ENCODE measurements at places on chromosomes 6 and 20.

- DNase-seq: peak; percentile 40
Observed at GRCh38 chr6:62298745-62299392, 12.8 kb upstream of the KHDRBS2 start.

DNA sequence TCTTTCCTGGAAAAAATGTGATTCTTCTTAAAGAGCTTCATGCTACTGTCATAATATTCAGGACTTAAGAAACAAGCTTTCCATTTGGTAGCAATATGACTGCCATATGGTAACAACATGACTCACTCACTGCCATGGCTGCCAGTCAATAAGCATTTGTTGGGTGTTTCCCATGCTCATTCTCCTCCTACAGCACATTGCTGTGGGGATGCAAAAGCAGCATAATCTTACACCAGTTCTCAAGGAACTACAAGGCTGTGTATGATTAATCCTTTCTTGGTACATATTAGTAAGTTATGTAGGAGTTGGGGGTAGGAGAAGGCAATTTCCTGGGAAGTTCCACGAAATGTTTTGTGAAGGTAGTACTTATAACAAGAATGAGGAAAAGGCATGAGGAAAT is 76.7 kb downstream of the CEP162 start:
- no peak for DNase-seq

GRCh38 chr6:117684749-117685148 is 9.5 kb downstream of the NUS1 start:
- DNase-seq: no peak

- no peak for DNase-seq
Observed at GRCh38 chr6:143333081-143333480, 117.4 kb downstream of the ADAT2 start.

DNA sequence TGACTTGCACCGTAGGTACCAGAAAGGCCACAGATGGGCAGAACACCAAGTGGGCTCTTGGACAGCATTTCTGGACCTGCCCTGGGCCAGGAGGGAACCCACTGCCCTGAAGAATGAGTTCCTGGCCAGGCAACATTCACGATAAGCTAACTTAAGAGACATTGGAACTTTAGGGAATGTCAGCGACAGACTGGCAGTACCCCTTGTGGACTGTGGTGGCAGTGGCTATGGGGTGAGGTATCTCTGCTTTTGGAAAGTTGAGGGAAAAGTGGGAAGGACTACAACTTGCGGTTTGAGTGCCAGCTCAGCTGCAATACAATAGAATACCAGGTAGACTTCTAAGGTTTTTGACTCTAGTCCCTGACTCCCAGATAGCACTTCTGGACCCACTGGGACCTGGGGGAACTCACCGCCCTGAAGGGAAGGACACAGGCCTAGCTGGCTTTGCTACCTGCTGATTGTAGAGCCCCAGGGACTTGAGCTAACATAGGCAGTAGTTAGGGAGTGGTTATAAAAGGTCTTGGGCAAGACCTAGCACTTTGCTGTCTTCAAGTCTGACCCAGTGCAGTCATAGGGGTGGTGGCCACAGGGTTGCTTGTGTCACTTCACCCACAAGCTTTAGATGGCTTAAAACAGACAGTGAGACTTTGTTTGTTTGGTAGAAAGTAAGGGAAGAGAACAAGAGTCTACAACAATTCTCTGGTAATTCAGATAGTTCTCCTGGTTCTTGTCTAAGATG is 617.6 kb downstream of the COL12A1 start:
- DNase-seq: no peak

DNA sequence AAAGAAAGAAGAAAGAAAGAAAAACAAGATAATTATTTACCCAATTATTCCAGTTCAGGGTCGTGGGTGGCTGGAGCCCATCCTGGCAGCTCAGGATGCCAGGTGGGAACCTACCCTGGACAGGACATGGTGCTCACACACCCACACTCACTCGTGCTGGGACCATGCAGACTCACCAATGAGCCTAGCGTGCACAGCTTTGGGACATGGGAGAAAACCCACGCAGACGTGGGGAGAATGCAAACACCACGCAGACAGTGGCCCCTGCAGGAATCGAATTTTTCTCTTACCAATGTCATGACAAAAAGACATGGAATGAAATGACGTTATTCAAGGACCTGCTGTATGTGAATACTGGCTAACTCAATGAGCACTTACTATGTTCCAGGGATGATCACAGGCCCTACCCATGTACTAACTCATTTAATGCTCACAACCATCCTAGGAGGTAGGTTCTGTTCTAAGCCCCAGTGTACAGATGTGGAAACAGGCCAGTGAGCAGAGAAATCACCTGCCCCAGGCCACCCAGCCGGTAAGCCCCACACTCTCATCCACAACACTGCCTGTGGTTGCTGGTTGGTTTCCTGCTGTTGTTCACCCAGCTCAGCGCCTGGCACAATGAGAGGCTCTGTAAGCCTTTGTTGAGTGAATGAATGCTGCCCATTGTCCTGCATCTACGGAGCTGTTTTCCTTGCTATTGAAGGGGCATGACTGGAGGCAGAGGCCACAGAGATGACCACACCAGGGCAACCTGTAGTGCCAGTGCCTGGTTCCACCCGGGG is 6.8 kb upstream of the PI16 start:
- no peak for DNase-seq

DNA sequence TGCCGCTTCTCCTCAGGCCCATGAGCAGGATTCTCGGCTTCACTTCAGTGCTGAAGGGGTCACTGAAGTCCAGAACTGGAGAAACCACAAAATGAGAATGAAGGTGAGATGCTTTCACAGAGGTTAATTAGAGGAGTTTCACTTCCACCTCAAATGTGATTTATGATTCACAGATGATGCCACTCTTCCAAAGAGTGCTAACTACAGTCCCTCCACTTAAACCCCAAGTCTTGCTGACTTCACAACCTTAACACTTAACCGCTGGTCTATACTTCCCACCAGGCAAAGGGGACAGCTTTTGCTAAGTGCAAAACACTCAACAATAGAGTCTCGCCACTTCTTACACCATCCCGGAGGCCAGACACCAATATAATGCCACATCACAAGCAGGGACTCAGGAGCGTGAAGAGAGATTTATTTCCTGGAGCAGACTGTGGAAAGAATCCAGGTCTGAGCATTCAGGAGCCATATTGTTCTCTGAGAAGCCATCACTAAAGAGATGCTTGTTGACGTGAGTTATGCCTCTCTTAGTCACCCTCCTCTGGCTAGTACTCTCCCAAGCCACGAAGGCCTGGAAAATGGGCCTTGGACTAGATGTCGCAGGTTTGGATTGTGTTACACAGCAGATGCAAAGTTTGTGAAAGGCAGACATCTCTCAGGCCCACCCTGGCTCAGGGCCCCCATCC is 24.4 kb downstream of the RRAGD start:
- DNase-seq: peak; percentile 56

DNA sequence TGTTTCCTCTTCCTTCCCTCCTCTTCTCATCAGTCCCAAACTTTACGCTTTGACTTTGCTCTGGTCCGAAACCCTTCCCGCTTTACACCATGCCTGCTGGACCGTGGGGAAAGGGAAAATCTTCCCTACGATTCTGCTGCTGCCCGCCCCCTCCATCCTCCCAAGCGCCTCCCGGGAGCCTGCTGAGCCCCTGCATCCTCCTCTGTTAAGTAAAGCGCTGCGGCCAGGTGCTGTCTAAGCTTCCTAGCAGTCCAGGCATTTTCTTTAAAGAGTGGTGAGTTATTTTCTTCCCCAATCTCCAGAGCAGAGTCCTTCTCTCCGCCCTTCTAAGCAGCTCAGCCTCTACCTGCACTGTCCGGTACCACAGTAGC is 376.3 kb downstream of the RNGTT start:
- DNase-seq: no peak

DNA sequence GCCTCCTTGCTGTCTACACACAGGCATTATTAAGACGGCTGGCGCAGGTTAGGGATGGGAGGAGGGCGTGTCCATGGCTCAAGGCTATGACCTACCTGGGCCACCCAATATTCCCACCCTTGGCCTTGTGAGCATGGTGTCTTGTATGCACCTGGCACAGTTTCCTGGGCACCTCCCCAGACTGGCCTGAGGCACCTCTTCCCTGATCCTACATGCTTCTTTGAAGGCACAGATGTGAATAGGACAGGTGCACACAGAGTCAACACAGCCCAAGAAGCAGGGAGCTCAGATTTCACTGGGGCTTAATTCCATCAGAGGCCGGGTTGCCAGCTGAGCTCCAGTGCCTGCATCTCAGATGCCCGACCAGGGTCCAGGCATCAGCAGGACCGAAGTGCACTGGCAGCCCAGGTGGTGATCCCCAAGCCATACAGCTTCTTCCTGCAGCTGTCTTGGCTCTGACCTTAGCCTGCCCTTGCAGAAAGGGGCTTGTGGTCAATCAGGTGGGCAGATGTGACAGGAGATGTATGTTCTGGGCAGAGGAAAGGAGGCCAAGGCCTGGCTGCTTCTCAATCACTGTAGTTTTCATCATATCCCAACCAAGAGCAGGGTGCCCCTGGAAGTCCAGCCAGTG is 287.7 kb downstream of the CLIC5 start:
- DNase-seq: no peak

- DNase-seq: peak; percentile 11
Observed at GRCh38 chr6:88114838-88115237, 51.3 kb downstream of the CNR1 start.

GRCh38 chr6:121521164-121521555 is 85.7 kb downstream of the GJA1 start:
- no peak for DNase-seq

DNA sequence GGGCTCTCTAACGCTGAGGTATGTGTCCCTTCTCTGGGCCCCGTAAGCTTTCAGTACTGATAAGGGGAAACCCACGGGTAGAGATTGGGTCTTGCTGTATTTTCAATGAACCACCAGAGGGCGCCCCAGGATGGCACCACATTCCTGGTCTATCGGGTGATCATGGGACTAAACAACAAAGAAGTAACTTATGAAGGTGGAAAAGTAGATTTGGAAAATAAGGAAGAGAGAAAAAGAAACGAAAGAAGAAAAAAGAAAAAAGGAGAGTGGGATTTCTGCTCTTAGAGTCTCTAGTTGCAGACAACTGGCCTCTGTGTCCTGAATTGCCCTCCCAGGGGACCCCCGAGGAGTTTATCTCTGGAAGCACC is 93.8 kb downstream of the GMPR start:
- peak; percentile 88 for DNase-seq

DNA sequence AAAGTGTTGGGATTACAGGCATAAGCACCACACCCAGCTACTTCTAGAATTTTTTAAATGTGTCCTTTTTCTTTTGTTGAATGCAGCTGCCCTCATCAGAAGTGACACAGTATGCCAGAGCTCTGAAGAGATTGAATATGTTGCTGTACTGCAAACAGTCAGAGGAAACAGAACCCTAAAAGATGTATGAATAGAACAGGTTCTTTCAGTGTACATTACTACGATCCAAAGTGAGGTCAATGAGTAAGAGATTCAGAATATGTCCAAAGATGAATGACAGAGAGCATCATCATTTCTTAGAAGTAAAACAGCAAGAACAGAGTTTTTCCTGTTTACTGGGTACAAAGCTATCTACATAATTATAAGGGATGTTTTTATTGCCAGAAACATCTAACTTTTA is 268.5 kb downstream of the NRN1 start:
- no peak for DNase-seq

GRCh38 chr6:169964486-169965180 is 213.2 kb downstream of the ERMARD start:
- no peak for DNase-seq

DNA sequence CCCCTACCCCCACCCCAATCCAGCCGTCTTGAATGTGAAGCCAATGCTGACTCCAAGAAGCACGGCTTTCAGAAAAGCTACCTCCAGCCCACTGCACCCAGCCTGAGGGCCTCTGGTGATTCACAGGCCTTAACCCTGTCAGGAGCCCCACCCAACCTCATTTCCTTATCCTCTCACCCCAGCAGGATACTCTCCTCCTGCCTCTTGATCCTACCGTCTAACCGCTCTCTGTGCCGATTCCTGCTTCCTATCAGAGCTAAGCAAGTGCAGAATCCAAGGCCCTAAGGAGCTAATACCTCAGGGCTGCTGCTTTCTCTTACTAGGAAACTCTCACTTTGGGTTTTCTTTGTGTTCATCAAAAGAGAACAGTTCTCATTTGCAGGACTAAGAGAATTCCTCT is 47.2 kb downstream of the TRERF1 start:
- no peak for DNase-seq

DNA sequence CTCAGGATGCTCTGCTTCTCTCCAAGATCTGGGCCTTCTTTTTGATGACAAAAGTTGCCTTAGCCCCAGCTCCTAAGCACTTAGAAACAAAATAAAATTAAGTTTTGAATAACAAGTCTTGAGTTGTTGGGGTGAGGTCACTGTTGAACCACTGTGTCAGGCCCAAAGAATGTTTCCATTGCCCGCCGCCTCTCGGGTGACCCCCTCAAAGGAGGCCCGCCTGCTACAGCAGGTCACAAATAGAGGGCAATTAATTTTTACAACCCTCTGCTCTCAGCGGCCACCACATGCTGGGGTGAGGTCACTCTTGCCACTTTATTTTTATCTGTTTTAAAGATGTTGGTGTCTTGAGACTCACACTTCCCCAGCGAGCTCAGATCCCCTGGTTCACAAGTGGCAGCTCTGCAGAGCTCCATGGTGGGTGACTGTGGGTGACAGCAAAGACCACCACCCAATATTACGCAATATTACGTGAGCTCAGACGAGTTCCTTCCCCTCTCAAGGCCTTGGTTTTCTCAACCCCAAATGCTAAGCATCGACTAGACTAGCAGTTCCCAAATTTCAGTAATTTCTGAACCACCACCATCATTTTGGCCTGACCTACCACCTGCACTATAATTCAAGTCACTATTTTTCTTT is 247.7 kb upstream of the PMEPA1 start:
- DNase-seq: no peak

GRCh38 chr6:4327841-4328240 is 192.5 kb upstream of the ECI2 start:
- no peak for DNase-seq

- DNase-seq: no peak
Observed at GRCh38 chr6:339480-339879, 47.2 kb downstream of the DUSP22 start.

GRCh38 chr6:100678027-100678426 is 203.1 kb downstream of the ASCC3 start:
- DNase-seq: no peak
